ENCODE measurements at places on chromosomes 3 and 15.

DNA sequence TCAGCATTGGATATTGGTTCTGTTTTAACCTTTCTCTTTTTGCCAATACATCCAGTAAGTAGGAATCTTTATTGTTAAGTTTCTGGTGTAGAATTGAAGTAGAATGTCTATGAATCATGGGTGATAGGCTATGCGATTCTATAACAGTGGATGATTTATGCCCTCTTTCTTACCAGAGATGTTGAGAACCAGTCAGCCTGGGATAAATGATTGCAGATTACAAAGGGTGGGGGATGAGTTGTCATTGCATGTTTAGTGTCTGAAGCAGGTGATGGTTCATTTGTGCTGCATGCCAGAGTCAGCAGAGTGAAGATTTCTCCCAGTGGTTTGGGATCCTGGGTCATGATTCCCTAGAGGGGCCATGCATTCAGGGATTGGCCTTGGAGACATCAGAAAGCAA, 14.3 kb downstream of the RETNLB start:
- DNase-seq = no peak

DNA sequence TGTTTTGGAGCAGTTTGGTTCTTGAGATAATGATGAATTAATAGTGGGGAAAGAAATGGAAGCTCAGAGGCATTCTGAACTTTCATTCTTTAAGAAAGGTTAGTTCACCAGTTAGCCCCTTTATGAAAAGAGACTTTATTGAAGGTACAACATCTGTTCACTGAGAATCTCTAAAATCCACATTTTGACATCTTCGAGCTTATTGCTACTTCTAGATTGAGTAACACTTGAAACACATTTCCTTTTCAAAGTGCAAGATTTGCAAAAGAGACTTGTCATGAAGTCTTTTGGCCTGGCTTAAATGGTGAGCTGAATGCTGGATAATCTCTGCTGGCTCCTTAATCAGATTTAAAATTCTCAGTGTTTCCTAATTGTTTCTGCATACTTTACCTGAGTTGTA, 42.3 kb downstream of the RAB8B start:
- DNase-seq = no peak

DNA sequence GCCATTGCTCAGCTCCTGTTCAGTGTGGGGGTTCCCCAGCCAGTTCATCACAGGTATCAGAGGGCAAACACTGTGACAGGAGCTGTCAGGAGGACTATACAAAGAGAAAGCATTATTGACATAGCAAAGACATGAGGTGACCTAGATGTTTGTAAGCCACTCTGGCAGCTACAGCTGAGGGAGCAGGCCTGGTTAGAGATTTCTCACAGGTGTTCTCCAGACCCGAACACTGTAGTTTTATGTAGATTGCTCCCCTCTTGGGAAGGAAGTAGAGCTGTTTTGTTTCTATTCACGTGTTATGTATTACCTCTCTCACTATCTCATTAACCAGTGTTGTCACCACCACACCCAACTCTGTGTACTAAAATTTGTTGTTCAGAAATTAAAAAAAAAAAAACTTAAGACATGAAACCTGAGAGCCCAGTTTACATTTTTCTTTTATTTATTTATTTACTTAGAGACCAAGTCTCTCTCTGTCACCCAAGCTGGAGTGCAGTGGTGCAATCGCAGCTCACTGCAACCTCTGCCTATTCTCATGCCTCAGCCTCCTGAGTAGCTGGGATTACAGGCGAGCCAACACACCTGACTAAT, 123.7 kb downstream of the RBPMS2 start:
- no peak for DNase-seq

DNA sequence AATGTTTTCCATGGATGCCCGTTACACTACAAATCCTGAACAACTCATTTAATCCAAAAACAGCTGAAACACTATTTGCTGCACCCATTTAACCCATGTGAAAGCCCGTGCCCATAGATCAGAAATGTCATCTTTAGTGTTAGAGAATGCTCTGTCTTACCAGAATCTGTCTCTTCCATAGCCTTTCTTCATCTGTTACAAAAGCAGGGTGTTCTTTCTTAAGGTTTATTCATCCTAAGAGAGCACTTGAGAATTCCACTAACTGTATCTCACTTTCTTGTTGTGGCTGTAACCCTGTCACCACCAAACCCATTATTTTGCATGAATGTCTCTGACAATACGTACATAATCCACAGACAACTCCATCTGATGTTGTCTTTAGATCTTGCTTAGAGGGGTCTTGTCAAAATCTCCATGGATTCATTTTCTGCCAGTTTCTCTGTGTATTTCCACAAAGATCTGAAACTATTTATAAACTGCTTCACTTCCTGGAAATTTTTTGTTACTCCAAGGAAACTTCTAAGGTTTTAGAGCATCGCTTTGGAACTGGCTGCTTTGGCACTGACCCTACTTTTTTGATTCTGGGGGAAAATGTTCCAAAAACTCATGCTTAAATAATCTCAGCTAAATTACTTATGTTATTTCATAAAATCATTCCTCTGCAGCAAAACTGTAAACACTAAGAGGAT, 167.8 kb upstream of the CCDC54 start:
- no peak for DNase-seq

- DNase-seq = no peak
Measured at GRCh38 chr3:37115446-37115845, 58.9 kb downstream of the LRRFIP2 start.

- DNase-seq = no peak
Measured at GRCh38 chr3:141383555-141384129, 15.3 kb downstream of the ZBTB38 start.

GRCh38 chr15:95446854-95447253, 883.6 kb upstream of the NR2F2 start:
- DNase-seq = no peak

GRCh38 chr3:159881208-159881607, 107.4 kb upstream of the IL12A start:
- DNase-seq = no peak

DNA sequence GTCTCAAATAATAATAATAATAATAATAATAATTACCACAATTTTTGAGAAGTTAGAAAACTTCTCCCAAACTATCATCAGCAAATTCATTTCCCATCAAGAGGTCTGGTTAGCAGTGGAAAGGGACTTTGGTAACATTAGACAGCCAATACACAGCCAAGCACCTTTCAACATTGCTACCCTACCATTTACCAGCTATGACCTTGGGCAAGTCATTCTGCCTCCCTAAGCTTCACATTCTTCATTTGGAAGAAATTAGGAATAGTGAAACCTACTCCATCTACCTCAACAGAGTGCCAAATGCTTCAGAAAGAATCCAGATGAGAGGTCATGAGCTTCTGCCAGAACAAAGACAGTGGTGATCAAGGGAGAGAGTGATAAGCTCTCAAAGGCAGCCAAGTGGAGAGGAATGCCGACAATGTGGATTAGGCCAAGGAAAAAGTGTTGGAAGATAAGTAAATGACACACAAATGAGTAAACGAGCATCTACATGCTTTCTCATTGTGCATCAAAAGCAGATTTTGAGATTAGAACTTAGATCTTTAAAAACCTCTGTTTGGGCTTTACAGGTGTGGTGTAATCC, 42.9 kb upstream of the LPP start:
- DNase-seq = no peak

DNA sequence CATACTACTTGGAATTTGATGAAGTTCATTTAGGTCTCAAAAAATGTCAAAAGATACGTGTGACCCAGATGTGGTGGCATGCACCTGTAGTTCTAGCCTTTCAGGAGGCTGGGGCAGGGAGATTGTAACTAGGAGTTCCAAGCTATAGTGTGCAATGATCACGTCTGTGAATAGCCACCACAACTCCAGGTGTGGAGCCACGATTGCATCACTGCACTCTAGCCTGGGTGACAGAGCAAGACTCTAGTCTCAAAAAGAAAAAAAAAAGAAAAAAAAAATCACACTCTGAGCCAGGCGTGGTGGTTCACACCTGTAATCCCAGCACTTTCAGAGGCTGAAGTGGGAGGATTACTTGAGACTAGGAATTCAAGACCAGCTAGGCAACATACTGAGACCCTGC, 14.2 kb downstream of the MAP4 start:
- DNase-seq = no peak

- no peak for DNase-seq
Measured at GRCh38 chr15:67511606-67512005, 9.3 kb upstream of the C15orf61 start.

- no peak for DNase-seq
Measured at GRCh38 chr3:25428789-25429335, 799 bp downstream of the RARB start.

DNA sequence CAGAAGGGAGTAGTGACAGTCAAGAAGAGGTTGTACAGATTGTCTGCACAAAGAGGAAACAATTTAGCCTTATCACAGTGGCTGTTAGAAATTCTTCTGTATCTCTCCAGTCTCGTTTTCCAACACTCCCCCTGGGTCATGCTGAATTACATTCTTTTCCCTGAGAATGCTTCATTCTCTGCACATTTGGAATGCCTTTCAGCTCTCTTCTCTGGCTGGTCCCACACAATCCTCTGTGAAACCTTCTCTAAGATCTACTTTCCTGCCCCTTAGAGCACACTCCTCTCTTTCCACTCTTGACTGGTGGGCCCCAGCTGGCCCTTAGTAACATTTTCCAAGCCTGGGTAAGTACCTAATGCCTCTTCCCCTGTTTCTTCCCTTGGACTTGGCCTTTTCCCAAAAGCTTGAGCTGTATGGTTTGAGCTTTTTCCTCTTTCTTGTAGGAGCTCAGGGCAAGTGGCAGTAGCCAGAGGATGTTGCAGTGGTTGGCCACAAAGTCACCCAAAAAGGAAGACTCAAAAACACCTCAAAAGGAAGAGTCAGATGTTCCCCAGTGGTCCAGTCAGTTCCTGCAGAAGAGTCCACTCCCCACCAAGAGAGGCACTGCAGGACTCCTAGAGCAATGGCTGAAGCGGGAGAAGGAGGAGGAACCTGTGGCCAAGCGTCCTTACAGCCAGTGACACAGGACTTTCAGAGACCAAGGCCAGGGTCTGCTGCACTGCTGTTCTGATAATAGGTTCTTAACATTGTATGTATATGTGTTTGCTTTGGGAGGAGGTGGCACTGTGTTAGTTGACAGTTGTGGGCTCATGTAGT, 25.7 kb downstream of the HMCES start:
- DNase-seq = no peak

DNA sequence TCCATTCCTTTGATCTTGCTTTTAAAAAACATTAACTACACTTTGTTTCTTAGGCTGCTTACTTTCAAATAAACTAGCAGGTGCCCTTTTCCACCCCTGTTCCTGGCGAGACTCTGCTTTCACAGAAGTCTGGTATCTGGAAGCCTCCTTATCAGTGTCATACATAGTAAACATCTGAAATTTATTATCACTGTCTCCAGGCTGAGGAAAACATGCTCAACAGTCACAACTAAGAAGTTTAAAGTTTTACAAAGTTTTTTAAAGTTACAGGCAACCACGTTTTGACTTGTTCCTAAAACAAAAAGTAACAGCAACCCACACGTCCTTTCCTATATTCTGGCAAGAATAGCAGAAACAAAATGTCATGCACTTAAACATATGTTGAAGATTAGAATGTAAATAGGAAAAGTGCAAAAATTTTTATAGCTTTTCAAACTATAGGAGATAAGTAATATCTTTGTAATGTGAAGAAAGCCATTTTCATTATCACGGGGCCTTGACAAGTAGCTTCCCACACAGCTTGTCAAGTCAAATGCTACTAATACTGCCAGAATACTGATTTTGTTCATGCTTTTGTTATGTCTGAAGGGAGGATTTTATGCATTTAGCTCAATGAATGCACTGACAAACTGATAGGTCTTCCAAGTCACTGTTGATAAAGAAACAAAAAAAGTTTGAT, 275.2 kb upstream of the KCNMB2 start:
- DNase-seq = no peak

GRCh38 chr15:58136731-58137130, 1.4 kb upstream of the AQP9 start:
- DNase-seq = no peak

- DNase-seq = no peak
Measured at GRCh38 chr3:63067999-63068645, 192.9 kb upstream of the CADPS start.

DNA sequence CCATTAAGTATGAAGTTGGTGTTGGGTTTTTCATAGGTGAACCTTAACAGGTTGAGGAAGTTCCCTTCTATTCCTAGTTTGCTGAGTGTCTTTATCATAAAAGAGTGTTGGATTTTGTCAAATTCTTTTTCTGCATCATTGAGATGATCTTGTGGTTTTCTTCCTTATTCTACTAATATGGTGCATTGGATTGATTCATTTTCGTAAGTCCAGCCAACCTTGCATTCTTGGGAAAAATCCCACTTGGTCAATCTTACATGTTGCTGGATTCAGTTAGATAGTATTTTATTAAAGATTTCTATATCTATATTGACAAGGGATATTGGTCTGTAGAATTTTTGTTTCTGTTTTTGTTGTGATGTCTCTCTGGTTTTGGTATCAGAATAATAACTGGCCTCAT, 83.7 kb upstream of the C15orf39 start:
- DNase-seq = no peak

DNA sequence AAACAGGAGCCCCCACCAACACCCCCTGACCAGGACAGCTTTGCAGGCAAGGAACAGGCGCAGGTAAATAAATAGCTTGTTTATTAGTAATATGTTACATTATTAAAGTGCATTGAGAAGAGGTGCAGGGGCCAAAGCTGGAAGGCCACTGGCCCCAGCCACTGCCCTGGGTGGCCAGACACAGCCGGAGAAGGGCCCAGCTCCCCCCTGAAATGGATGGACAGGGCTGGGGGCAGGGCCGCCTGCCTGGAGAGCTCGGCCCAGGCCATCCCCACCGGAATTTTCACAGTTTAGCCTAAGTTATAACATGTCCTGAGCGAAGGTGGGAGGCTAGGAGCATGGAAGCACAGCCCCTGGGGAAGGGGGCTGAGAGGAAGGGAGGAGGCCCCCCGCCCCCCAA, 24.5 kb downstream of the SEMA7A start:
- no peak for DNase-seq

GRCh38 chr3:128823631-128824030, 55.8 kb upstream of the ACAD9 start:
- DNase-seq = no peak

GRCh38 chr15:39419651-39420050, 161.2 kb upstream of the THBS1 start:
- DNase-seq = no peak

GRCh38 chr3:188853856-188854771, 317.7 kb upstream of the TPRG1 start:
- no peak for DNase-seq

- DNase-seq = no peak
Measured at GRCh38 chr3:35505181-35505580, 134.1 kb upstream of the ARPP21 start.

DNA sequence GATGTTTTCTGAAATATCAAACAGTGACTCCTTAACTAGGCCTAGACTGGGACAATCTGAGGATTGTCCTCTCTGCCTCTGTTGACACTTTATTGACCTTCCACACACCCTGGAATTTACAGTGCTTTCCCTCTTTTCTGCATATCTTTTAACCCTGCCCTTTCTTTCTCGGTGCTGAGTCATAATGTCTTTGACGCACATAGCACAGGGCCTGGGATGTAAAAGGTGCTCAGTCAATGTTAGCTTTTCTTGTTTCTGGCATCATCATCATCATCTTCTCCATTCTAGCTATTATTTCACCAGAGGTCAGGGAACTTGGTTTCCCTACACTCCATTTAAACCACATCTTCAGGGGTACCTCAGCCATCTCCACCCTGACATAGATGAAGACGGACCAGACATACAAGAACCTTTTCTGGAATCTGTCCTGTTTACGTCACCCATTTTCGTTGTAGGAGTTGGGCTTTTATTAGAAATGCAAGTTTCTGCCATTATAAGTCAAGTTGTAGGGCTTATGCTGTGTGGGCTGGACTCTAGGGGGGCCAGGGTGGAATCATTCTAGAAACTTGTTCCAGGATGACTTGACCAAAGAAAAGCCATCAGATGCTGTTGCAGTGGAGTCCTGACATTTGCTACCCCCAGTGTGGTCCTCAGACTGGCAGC, 46.6 kb downstream of the ZBTB38 start:
- no peak for DNase-seq

All from stimulated activated CD8-positive, alpha-beta memory T cell treated with anti-CD3 and anti-CD28 coated beads, Interleukin-15, amount 100 ng/mL, for 4 hours (primary cell).